ENCODE measurements at places on chromosomes 12 and 14.
A peak's percentile ranks its signal among the peaks of the same experiment; 100 is the strongest.

GRCh38 chr14:101442451-101442850 lies 118.8 kb upstream of the DIO3 start:
- H3K36me3 ChIP-seq: no peaks in the 10 kb centered on the region
- H3K4me3 ChIP-seq: no peak overlapping the region
- DNase-seq: no peak
- no peak overlapping the region for H3K27ac ChIP-seq
- no peaks in the 10 kb centered on the region for H3K27me3 ChIP-seq
- H3K4me1 ChIP-seq: peaks cover 13% of the 10 kb centered on the region

- H3K27ac ChIP-seq: no peak overlapping the region
- H3K4me3 ChIP-seq: no peak overlapping the region
- H3K4me1 ChIP-seq: no peaks in the 10 kb centered on the region
- peaks cover 38% of the 10 kb centered on the region for H3K36me3 ChIP-seq
Observed at GRCh38 chr14:102046337-102047278, 40.2 kb downstream of the HSP90AA1 start.

DNA sequence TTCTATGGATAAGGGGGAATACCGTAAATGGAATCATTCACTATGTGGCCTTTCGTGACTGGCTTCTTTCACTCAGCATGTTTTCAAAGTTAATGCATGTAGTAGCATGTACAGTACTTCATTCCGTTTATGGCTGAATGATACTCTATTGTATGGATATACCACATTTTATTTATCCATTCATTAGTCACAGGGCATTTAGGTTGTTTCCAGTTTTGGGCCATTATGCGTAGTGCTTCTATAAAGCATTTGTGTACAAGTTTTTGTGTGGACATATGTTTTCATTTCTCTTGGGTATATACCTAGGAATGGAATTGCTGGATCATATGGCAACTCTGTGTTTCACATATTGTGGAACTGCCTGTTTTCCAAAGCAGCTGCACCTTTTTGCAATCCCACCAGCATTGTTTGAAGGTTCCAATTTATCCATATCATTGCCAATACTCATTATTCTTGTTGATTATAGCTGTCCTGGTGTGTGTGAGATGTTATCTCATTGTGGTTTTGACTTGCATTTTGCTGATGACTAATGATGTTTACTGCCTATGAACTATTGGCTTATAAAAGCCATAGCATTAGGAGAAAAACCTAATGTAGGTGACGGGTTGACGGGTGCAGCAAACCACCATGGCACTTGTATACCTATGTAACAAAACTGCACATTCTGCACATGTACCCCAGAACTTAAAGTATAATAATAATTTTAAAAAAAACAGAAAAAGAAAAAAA lies 45.5 kb downstream of the ATF7IP start:
- no peak overlapping the region for H3K27ac ChIP-seq
- H3K36me3 ChIP-seq: peaks cover 33% of the 10 kb centered on the region
- H3K4me3 ChIP-seq: no peak overlapping the region
- H3K27me3 ChIP-seq: no peaks in the 10 kb centered on the region

GRCh38 chr12:29564925-29565324 lies 67.4 kb upstream of the OVCH1 start:
- no peak overlapping the region for H3K4me3 ChIP-seq
- DNase-seq: no peak
- H3K4me1 ChIP-seq: peaks cover 33% of the 10 kb centered on the region
- peaks cover 2% of the 10 kb centered on the region for H3K36me3 ChIP-seq
- no peak overlapping the region for H3K27ac ChIP-seq

DNA sequence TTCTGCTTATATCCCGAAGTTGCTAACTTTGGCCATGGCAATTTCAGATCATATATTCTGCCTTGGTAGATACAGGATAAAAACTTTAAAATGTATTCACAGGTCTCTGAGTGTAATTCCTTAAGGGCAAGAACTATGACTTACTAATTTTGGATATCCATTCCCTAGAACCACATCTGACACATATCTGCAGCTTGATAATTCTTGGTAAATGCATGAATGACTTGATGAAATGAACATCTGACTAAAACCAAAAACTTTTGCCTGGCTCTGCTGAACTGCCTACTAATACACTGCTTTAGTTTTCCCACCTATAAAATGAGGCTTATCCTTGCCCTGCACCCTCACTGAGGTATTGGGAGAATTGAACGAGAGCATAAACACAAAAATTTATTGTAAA lies 32.2 kb downstream of the SLC25A21 start:
- H3K4me3 ChIP-seq: no peak overlapping the region
- no peaks in the 10 kb centered on the region for H3K27me3 ChIP-seq

DNA sequence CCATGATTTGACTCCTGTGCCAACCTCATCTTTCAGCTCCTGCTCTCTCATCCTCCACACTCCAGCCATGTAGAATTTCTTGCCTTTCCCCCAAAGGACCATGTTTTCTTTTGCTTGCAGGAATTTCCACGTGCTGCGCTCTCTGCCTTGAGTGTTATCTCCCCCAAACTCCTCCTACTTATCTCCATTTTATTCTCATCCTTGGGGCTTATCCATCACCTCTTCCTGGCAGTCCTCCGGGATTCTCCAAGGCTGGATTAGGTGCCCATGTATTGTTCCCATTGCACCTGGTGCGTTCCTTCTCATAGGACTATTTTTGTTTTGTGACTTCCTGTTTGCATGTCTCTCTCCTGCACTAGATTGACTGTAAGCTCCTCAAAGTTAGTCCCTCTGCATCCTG lies 7.0 kb upstream of the MAX start:
- no peaks in the 10 kb centered on the region for H3K36me3 ChIP-seq
- no peak for DNase-seq
- no peak overlapping the region for H3K27ac ChIP-seq
- H3K4me1 ChIP-seq: no peaks in the 10 kb centered on the region
- no peak overlapping the region for H3K4me3 ChIP-seq

- H3K4me1 ChIP-seq: no peaks in the 10 kb centered on the region
- DNase-seq: no peak
- no peaks in the 10 kb centered on the region for H3K27me3 ChIP-seq
- peak overlapping the region; percentile 13 for H3K27ac ChIP-seq
- peaks cover 7% of the 10 kb centered on the region for H3K36me3 ChIP-seq
- H3K4me3 ChIP-seq: no peak overlapping the region
Observed at GRCh38 chr12:76043377-76043776, 11.8 kb upstream of the PHLDA1 start.

GRCh38 chr12:92123780-92124688 lies 21.6 kb downstream of the BTG1 start:
- no peak for DNase-seq
- H3K36me3 ChIP-seq: peaks cover 29% of the 10 kb centered on the region
- H3K27ac ChIP-seq: no peak overlapping the region

DNA sequence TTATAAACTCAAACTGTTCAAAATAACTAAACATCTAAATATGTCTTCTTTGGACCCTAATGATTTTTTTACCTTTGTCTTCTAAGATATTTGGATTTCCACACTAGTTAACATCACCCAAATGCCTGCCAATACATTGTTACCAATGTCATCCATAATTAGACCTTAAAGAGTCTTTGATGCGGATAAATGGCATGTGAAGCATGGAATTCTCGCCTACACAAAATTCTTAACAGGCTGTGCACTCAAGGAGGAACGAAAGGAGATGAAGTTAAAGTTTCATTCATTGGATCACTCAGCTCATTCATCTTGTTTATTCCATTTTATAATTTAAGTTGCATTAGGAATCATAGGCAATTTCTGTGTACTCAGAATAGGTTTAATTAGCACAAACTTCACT lies 219.7 kb downstream of the ACSS3 start:
- no peaks in the 10 kb centered on the region for H3K36me3 ChIP-seq
- peaks cover 8% of the 10 kb centered on the region for H3K27me3 ChIP-seq
- no peak for DNase-seq
- H3K4me3 ChIP-seq: no peak overlapping the region
- H3K4me1 ChIP-seq: peaks cover 1% of the 10 kb centered on the region

- no peak overlapping the region for H3K4me3 ChIP-seq
- H3K4me1 ChIP-seq: peaks cover 12% of the 10 kb centered on the region
- no peak overlapping the region for H3K27ac ChIP-seq
- H3K27me3 ChIP-seq: no peaks in the 10 kb centered on the region
- DNase-seq: no peak
Observed at GRCh38 chr14:37145395-37145794, 27.0 kb downstream of the SLC25A21 start.

DNA sequence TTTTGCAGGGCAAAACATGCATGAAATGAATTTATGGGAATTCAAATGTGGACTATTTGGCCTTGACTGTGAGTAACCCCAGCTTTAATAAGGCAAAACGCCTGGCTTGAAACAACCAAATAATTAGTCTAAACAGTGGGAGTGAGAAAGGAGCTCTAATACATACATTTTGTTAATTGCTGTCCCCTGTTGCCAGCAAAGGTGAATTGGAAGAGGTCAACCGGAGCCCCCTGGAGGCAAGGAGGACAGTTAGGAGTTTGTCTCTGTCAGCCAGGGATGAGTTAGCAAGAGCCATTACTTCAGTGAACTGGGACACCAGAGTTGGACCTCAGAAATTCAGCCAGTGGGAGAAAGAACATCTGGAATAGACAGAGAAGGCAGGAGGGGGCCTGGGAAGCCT lies 17.4 kb downstream of the KRT76 start:
- H3K27ac ChIP-seq: no peak overlapping the region
- no peaks in the 10 kb centered on the region for H3K4me1 ChIP-seq
- no peak for DNase-seq
- H3K36me3 ChIP-seq: no peaks in the 10 kb centered on the region
- H3K4me3 ChIP-seq: no peak overlapping the region
- H3K27me3 ChIP-seq: peaks cover 26% of the 10 kb centered on the region

GRCh38 chr12:119044094-119044493 lies 62.8 kb downstream of the SRRM4 start:
- H3K27ac ChIP-seq: no peak overlapping the region
- no peaks in the 10 kb centered on the region for H3K36me3 ChIP-seq
- peaks cover 7% of the 10 kb centered on the region for H3K27me3 ChIP-seq
- H3K4me3 ChIP-seq: no peak overlapping the region
- no peaks in the 10 kb centered on the region for H3K4me1 ChIP-seq
- no peak for DNase-seq

DNA sequence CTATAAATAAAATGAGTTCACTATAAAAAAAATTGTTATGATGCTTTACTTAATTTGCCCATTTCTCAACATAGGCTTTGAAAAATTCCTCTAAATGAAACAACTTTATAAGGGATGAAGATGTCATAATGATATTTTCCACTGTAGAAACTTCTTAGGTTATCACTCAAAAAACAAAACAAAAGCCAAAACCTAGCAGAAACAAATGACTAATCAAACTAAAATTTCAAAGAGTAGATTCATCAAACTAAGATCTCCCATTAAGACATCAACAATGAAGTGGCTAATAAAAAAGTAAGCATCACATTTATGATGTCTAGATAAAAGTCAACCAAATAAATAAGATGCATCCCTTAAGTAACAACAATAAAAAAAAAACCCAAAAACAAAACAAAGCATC lies 36.9 kb upstream of the TTC7B start:
- no peak overlapping the region for H3K4me3 ChIP-seq
- no peak overlapping the region for H3K27ac ChIP-seq
- H3K4me1 ChIP-seq: peaks cover 8% of the 10 kb centered on the region
- H3K36me3 ChIP-seq: no peaks in the 10 kb centered on the region

DNA sequence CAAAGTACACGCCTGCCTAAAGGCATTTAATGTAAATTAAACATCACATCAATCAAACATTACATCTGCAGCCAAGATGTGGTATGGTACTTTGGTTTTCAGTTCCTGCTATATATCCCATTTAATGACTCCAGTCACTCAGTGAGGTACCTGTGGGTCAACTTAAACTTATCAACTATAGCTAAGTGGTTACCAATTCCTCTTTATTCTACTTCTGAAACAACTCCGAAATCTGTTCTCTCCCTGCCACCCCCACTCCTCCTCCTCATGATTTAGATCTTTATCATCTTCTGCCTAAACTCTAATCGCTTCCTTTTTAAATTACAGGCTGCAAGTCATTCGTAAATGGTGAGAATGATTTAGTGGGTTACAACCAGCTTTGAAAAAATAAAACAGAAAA lies 57.9 kb downstream of the BCL2L14 start:
- H3K36me3 ChIP-seq: peaks cover 45% of the 10 kb centered on the region
- no peak for DNase-seq
- H3K27ac ChIP-seq: no peak overlapping the region
- no peaks in the 10 kb centered on the region for H3K27me3 ChIP-seq
- H3K4me3 ChIP-seq: no peak overlapping the region

DNA sequence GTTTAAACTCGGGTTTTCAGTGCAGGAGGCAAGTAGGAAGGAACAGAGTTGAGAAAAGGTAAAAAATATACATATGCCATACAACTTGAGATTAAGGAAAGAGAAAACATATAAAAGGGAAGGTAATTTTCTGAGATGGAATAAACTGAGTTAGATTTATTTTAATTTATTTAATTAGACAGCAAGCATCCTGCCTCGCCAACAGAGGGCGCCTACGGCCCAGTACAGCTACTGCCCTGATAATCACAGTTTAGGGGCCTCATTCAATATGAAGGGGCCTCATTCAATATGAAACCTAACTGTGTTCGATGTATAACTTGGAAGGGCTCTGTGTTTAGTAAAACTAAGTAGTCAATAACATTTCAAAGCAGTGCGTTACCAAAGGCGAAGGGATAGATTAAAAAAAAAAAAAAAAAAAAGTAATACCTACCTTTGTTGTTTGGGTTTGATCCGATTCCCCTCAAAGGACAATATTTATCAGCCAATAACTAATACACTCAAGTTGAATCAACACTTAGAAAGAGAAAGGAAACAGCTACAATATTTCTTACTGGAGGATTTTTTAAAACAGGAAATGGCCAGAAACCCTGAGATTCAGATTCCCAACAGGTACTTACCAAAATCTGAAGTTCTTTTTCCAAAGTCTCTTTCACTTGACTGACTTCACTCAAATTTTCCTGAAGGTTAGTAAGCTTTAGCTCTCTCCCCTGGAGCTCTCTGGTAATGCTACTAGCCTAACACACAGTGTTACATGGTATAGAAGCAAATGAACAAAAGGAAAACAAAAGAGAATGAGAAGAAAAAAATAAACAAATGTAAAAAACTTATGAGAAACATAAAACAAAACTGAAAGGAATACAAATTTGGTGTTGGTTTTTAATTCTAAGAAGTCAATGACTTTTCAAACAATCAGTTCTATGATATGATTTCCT lies 70.0 kb upstream of the VPS33A start:
- no peak overlapping the region for H3K27ac ChIP-seq
- H3K4me1 ChIP-seq: no peaks in the 10 kb centered on the region
- no peak overlapping the region for H3K4me3 ChIP-seq
- peaks cover 32% of the 10 kb centered on the region for H3K36me3 ChIP-seq

- DNase-seq: no peak
- H3K36me3 ChIP-seq: peaks cover 6% of the 10 kb centered on the region
- H3K27ac ChIP-seq: no peak overlapping the region
- H3K27me3 ChIP-seq: no peaks in the 10 kb centered on the region
- H3K4me3 ChIP-seq: no peak overlapping the region
Observed at GRCh38 chr14:102625564-102626296, 33.3 kb downstream of the RCOR1 start.

DNA sequence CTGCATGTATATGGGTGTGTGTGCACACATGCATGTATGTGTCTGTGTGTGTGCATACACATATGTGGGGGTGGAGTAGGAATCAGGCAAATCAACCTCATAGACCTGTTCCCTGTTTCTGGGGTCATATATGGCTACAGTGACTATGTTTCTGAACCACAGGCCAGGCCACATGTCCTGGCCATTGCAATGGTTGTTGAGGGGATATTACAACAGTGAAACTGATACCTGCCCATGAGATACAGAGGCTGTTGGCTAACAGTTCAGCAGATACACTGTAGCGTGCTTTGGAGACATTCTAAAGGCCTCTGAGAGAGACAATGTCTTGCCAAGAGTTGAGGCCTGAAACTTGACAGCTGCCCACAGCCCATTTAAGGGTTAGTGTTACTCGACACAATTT lies 47.3 kb upstream of the FOS start:
- H3K27me3 ChIP-seq: no peaks in the 10 kb centered on the region
- no peak overlapping the region for H3K27ac ChIP-seq
- H3K4me3 ChIP-seq: no peak overlapping the region
